ENCODE measurements at places on chromosomes 7 and 10. TPM values are rescaled to one million over a fixed set of nuclear protein-coding genes. Genes with fewer than 3 reads are reported as not detected.

COL26A1 gene
- total RNA-seq: 6.8 TPM

GRCh38 chr7:37065779-37066271 lies 341.5 kb upstream of the AOAH start:
- H3K36me3 ChIP-seq: no peaks in the 10 kb centered on the region
- peak; percentile 70 for DNase-seq
- H3K4me3 ChIP-seq: no peak overlapping the region

DNA sequence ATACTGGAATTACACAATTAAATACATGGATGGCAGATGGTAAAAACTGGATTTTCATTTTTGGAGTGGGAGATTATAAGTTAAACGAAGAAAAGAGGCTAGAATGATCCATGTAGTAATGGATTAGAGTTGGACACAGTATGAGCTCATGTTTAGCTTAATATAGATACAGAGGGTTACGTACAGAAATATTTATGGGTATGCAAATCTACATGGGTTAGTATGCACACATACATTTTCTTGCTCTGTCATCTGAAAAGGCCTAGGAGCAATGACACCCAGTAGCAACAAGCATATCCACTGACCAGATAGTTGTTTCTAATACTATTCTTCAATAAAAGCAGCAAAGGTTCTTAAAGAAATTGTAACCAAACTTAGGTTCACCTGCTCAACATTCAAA lies 366.4 kb downstream of the SEMA3D start:
- no peaks in the 10 kb centered on the region for H3K4me1 ChIP-seq
- H3K4me3 ChIP-seq: no peak overlapping the region
- no peak overlapping the region for H3K27ac ChIP-seq
- DNase-seq: no peak

NPC1L1 gene
- total RNA-seq: 0.07 TPM

All from astrocyte (in vitro differentiated cells and primary cell).